Fibroblast of skin of back (primary cell): ENCODE measurements at places on chromosomes 2 and 18.

DNA sequence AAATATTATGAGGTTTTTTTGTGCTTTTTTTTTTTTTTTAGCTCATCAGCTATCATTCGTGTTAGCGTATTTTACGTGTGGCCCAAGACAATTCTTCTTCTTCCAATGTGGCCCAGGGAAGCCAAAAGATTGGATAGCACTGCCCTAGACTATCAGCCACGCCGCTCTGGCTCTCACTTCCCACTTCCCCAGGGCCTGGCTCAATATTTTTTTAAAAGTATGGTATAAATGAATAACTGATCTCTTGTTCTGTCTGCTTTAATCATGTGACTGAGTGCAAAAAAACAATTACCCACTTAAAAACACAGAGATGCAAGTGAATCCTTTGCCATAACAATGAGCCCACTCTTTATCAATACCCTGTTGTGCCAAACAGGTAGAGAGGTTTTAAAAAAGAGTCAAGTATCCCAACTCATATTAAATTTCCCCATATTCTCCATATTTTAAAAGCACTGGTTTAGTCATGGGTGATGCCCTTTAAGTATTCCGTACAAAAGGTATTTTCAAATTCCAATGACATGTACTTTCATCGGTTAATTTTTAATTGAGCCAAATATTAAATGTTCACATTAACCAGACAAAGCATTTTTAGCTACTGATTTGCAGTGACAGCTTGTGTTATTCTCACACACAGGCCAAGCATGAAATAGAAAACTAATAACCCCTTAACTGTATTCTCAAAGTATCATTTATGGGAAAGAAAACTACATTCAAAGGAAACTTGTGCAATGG lies 12.6 kb downstream of the BCL2 start:
- no peak for DNase-seq

GRCh38 chr2:77479895-77480294 lies 42.3 kb downstream of the LRRTM4 start:
- no peak for DNase-seq

DNA sequence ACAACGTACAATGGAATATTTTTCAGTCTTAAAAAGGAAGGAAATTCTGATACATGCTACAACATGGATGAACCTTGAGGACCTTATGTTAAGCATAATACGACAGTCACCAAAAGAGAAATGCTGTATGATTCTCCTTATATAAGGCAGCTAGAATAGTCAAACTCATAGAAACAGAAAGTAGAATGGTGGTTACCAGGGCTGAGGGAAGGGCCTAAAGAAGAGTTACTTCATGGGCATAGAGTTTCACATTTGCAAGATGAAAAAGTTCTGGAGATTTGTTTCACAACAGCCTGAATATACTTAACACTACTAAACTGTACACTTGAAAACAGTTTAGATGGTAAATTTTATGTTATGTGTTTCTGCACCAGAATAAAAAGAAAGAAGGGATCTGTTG lies 113.3 kb downstream of the GALNT1 start:
- no peak for DNase-seq

GRCh38 chr2:203835420-203835819 lies 32.2 kb upstream of the CTLA4 start:
- DNase-seq, result no peak

DNA sequence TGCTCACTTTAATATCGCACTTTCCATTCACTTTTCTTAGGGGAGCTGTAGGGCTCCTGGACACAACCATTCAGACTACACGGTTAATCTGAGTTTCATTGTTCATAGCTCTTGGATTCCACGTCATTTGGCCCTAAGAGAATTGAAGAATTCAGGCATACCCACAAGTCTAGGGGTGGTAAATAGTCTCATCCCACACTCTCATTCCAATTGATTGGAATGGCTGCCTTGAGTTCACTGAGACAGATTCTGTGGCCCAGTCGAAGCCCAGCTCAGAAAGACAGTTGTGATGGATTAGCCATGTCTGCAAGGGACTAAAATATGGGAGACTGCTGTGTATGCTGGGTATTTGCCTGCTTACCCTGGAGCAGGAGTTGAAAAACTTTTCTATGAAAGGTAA lies 124.6 kb downstream of the TFCP2L1 start:
- peak; percentile 23 for DNase-seq

DNA sequence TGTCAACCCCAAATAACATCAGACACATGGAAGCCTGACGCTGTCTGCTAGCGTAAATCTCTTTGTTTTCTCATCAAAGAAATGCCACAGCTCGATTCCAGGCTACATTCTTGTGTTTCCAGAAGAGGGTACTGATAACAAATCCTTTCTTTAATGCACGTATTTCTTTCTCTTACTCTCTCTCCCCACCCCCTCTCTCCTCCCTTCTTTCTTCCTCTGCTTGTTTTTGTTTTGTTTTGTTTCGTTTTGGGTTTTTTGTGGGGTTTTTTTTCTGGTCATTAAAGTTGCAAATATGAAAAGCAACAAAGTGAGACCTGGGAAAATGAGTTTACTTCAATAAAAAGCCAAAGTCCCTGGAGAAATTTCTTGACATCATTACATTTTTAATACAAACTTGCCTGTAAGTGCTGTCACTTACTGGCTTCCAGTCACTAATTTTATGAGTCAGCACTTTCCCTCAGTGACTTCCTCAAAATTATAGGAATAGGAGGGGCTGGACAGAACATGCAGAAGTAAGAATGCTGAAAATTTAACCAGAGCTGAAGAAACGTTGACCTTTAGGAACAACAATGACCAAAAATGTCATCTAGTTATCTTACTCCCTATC lies 106.7 kb upstream of the NABP1 start:
- peak; percentile 67 for DNase-seq

GRCh38 chr2:73832930-73833329 lies 4.2 kb downstream of the STAMBP start:
- DNase-seq, result peak; percentile 49

- DNase-seq, result no peak
Measured at GRCh38 chr18:57089702-57090101, 57.2 kb upstream of the BOD1L2 start.

DNA sequence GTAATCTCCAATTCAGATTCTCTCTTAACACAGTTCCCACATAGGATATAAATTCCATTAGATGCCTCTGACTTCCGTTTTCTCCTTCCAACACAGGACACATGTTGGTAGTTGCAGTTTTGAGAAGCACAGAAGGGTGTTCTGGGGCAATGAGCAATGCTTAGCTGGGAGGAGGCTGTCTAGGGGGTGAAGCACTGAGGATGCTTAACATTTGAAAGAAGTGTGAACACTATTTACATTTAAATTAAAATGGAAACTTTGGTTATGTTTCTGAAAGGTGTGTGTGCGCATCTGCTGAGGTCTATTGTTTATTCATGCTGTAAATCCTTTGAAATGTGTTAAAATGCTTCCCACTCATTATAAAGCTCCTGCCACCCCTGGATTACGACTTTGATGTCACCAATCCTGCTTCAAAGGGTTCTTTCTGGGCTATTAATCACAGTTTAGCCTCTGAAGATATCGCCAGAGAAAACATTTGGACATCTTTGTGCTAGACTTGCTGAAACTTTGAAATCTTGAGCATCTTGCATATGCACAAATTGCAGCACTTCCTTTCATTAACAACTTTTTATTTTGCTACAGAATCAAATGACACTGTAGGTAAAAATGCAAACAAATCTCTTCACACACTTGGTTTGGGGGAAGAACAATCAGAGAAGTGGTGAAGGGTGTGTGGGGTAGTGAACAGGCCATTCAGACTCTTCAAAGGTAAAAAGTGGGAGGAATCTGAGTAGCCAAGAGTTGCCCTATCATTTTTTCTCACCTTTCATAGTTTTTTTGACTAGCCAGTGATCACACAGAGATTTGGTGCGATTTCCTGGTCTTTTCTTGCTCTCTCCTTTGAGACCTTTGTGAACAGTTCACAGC lies 258.4 kb downstream of the MYO3B start:
- no peak for DNase-seq

- peak; percentile 87 for DNase-seq
Measured at GRCh38 chr18:7626922-7627440, 59.9 kb downstream of the PTPRM start.
